ENCODE measurements at places on chromosomes 6 and 20.

DNA sequence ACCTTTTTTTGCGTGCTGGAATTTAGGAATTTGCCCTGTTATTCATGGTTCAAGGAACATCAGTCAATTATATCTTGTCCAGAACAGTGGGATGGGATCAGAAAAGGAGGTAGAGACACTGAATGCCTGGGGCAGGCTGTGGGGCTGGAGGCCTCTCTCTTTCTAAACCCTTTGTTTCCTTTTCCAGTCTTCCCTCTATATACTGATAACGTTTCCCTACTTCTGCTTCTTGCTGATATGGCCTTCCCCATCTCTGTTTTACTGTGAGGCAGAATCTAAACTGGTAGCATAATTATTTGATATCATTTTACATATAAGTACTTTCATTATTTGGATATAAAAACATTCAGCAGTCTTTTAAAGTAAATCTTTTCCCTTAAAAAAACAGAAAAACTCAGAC is 67.5 kb downstream of the DNAH8 start:
- no peak for DNase-seq

- DNase-seq: no peak
Observed at GRCh38 chr20:9632991-9633390, 118.6 kb downstream of the LAMP5 start.

DNA sequence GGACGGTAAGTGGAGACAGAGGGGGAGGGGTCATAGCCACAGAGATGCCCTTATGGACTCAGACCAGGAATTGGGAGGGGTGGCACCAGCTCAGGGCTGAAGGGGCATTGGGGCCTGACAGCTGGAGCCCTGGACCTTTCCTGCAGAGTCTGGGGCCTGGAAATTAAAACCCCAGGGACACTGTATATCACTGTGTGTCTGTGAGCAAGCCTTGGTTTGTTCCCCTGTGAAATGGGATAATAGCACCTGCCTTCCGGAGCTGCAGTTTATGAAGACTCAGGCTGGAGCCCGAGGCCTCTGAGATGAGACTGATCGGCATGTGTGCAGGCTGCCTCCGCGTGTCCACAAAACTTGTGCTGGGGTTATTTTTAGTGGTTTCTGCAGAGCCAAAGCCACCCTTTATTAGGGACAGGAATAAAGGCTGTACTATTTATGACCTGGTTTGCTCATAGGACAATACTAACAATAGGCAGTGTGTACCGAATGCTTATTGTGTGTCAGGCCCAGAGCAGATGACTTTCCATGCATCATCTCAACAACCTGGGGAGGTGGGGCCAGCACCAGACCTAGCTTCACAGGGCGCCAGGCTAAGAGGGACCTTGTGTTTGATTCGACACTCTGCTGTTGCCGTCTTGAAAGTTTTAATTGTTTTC is 22.6 kb downstream of the MYH7B start:
- DNase-seq: no peak

GRCh38 chr20:8033151-8033841 is 13.7 kb upstream of the TMX4 start:
- DNase-seq: no peak

- peak; percentile 93 for DNase-seq
Observed at GRCh38 chr20:37526238-37526838, 1.3 kb downstream of the BLCAP start.

DNA sequence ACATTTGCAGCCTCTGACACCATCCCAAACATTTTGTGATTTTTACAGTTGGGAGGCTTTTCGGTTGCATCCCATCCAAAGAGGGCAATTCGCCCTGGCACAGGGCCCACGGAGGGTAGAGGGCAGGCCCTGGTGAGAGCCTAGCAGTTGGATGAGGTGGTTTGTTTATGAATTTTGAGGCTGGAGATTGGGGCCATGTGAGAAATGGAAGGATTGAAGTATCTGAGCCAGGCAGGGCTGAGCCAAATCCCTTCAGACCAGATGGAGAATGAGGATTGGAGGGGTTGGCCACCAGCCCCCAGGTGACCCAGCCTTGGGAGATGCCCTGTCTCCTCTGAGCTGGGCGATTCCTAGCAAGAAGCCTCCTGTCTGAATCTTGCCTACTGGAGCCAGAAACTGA is 52.6 kb upstream of the CCDC167 start:
- no peak for DNase-seq

DNA sequence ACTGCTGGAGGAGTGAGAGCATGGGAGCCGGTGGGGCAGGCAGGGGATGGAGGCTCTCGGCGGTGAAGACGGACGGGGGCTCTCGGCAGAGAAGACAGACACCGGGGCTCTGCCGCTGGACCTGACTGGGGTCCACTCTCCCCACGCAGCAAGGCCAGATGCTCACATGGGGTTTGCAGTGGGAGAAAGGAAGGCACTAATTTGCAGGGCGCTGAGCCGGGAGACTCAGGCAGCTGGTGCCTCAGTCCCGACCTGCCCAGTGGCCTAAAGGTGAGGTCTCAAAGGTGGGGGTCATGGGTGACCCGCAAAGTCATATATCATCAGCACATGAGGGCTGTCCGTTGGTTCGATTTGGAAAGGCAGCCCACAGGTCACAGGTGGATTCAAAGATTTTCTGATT is 187.3 kb downstream of the ERMARD start:
- no peak for DNase-seq

GRCh38 chr20:34983089-34983820 is 27.6 kb downstream of the MYH7B start:
- no peak for DNase-seq

DNA sequence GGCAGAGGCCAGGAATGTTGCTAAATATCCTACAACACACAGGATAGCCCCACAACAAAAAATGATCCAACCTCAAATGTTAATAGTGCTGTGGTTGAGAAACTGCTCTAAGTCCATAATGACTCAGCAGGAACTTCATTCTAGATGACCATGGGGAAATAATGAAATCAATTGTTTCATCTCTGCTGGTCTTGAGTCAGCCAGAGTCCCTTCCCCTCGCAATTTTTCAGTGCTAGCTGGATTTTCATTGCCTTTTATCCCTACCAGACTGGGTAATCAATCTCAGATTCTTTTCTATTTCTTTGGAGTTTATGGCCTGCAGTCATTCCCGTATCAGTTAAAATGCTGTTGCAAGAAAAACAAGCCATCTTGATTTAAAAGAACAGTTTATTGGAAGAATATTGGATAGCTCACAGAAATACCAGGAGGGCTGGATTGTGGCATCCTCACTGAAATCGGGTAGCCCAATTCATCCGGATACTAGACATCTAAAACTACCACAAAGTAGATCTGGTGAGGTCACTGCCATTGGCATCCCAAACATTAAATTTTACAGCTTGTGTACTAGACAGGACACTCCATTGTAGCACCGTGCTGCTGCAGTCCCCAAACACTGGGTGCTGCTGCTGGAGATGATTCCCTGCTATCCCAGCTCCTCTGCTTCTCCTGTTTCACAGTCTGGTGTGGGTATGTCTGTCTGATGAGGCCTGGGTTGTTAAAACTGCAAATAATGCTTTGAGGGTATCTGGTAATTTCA is 30.3 kb upstream of the POPDC3 start:
- no peak for DNase-seq

GRCh38 chr6:162014069-162014811 is 713.3 kb downstream of the PRKN start:
- no peak for DNase-seq

GRCh38 chr6:40472353-40472752 is 114.8 kb downstream of the LRFN2 start:
- no peak for DNase-seq

- no peak for DNase-seq
Observed at GRCh38 chr6:89790403-89790802, 29.2 kb downstream of the MDN1 start.

DNA sequence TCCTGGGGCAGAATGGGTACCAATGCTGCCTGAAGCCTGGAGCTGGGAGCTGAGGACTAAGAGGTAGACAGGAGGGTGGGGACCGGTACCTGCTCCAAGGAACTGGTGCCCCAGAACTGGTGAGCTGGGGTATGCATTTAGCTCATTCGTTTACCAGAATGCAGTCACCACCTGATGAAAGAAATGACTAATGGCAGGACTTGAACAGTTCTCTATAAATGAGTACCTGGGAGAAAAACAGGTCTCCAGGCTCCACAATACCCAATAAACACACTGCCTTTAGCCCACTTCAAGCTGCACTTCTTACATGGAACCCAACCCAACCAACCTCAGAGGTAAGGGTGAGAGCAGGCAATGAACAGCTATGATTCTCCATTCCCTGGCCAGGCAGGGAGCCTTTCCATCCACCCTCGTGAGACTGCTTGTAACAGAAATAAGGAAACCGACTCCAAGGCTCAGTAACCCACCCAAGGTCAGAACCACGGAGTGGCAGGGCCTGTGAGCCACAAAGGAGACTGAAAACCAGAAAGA is 15.4 kb downstream of the FKBP1A start:
- DNase-seq: no peak

DNA sequence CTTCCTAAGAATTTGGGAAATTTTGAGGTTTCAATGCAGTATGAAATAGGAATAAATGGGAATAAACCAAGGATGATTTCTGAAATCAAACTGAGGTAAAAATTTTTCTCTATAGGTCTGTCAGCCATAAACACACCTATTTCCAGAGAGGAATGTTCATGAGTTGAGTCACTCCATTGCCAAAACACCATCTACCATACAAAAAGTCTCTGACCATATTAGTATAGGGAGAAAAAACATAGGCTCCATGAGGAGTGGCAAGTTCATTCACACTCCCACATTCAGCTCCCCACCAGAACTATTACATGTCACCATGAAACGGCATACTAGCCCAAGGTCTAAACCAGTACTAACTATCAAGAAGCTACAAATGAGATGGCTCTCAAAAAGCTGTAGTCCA is 9.6 kb downstream of the ZNF318 start:
- DNase-seq: no peak

DNA sequence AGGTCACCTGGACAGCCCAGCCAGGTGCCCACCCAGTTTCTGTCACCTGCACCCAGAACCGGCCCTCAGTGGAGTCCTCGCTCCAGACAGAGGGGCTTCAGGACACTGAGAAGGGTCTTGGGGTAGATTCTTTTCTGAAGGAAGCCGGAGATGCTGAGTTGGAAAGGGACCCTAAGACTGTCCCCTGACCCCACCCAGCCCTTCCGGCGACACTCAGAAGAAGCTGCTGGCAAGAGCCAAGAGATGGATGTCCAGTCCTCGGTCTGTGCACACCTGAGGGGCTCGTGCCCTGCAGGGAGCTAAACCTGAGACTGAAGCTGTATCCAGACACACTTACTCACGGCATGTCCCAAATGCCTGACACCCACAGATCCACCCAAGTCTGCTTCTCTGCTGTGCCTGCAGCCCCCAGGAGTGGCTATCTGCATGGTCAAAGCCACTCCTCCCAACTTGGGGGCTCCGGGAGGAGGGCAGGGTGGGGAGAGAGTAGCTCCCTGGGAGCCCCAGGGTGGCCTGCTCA is 20.2 kb downstream of the NTSR1 start:
- DNase-seq: no peak

GRCh38 chr20:45373353-45374100 is 4.6 kb downstream of the TP53TG5 start:
- DNase-seq: peak; percentile 94

- DNase-seq: no peak
Observed at GRCh38 chr6:146460941-146461340, 82.7 kb upstream of the RAB32 start.

- no peak for DNase-seq
Observed at GRCh38 chr6:13579911-13580310, 5.5 kb downstream of the SIRT5 start.

- DNase-seq: no peak
Observed at GRCh38 chr6:147161974-147162495, 42.2 kb upstream of the STXBP5 start.

DNA sequence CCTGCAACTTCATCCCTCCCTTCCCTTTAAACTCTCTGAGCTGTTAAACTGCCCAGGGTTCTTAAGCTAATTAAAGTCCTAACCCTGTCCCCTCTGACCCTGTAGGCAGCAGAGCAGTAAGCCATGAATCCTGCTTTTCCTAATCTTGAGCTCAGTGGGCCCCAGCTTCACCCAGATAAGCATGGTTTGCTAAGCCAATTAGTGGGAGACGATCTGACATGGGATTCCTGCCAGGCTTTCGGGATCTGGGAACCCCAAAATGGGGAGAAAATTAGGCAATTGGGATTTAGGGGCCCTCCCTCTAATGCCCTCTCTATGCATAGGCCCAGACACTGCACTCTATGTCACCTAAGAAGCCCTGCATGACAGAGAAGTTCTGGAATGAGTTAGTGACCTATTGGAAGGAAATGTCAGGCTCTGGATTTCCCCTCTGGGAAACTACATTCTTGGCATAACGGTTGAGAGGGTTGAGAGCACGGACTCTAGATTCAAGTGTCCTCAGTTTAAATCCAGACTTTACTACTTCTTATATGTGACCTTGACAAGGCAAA is 4.6 kb downstream of the XKR7 start:
- peak; percentile 55 for DNase-seq

- peak; percentile 83 for DNase-seq
Observed at GRCh38 chr6:135535989-135536414, 38.5 kb upstream of the AHI1 start.

- DNase-seq: no peak
Observed at GRCh38 chr6:169163411-169163901, 90.2 kb downstream of the THBS2 start.

- DNase-seq: no peak
Observed at GRCh38 chr20:58494923-58495622, 20.1 kb downstream of the APCDD1L start.

GRCh38 chr20:3711484-3711941 is 887 bp downstream of the SIGLEC1 start:
- no peak for DNase-seq

GRCh38 chr6:41705311-41705995 is 30.0 kb downstream of the TFEB start:
- no peak for DNase-seq

DNA sequence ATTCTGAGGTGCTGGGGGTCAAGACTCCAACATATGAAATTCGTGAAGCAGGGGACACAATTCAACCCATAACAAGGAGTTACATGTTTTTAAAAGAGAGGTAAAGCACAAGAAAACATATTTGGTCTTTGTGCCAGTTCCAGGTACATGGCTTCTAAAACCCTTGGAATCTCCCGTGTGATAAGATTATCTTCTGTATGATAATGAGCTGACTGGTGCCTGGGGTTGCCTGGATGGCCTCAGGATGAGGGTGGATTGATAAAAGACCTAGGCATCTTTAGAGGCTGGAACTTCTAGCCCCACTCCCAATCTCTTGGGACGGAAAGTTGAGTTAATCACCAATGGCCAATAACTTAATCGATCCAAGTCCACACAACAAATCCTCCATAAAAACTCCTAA is 87.0 kb downstream of the FAM217A start:
- no peak for DNase-seq

- no peak for DNase-seq
Observed at GRCh38 chr6:167962711-167963110, 34.8 kb upstream of the KIF25 start.

All from GM23338 (cell line).